Left lung (tissue), 14 donors: ENCODE measurements at places on chromosomes 1 and 21. TPM values are rescaled to one million over a fixed set of nuclear protein-coding genes. Genes with fewer than 3 reads are reported as not detected.
A peak's percentile ranks its signal among the peaks of the same experiment; 100 is the strongest.

- no peak for DNase-seq
These were observed 4.1 kb upstream of the TOE1 start for GRCh38 chr1:45335855-45336324.

- DNase-seq, result no peak
These were observed 15.5 kb downstream of the CLIC6 start for GRCh38 chr21:34684174-34684876.

DNA sequence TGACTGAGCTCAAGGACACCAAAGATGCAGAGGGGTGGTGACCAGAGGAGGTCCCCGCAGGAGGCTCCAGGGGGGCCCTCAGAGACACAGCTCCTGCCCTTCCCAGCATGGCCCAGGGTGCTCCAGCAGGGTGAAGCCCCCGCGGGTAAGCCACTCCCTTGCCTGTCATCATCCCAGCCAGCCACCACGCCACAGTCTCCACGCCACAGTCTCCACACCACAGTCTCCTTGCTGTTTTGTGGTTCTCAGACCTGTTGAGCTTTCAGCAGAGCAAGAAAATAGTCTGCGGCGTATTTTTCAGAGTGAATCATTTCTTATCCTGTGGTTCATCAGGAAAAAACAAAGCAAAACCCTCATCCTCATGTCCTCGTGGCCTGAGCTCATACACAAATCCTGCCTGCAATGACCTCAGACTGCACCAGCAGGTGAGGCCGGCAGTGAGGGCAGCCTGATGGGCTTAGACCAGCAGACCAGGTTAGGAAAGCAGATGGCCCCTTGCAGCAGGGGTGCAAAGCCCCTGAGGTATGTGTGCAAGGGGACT is 25.7 kb upstream of the ABCG1 start:
- no peak for DNase-seq

The RHBG gene
- not detected for total RNA-seq

The CAPN9 gene
- total RNA-seq, result 5.0 TPM

GRCh38 chr1:3355894-3356826 is 98.3 kb upstream of the ARHGEF16 start:
- no peak for DNase-seq

The CLCA4 gene
- total RNA-seq, result not detected

The AIRE gene
- 0.06 TPM for total RNA-seq

The ATP6V1G3 gene
- total RNA-seq, result not detected

The LIN28A gene
- not detected for total RNA-seq

- peak; percentile 43 for DNase-seq
These were observed 214.1 kb upstream of the USP24 start for GRCh38 chr1:55428944-55429931.

The EXO1 gene
- 4.0 TPM for total RNA-seq

The SH2D1B gene
- 0.68 TPM for total RNA-seq

The SLC66A1 gene
- total RNA-seq, result 21.1 TPM

DNA sequence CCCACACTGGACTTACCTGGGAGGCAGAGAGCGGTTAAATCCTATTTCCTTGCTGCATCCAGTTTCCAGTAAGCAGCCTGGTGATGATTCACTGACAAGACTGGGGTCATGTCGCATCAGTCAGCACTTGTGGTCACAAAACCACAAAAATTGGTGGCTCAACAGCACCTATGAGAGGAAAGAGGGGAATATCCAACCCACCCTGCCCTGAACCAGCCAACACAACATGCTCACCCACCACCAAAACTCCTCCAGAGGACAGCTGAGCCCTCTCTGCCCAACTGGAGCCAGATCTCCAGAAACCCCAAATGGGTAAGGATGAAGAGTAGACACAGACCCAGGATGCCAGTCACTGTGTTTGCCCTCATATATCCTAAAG is 64.0 kb downstream of the CD46 start:
- no peak for DNase-seq

The DAB1 gene
- total RNA-seq, result 0.79 TPM

DNA sequence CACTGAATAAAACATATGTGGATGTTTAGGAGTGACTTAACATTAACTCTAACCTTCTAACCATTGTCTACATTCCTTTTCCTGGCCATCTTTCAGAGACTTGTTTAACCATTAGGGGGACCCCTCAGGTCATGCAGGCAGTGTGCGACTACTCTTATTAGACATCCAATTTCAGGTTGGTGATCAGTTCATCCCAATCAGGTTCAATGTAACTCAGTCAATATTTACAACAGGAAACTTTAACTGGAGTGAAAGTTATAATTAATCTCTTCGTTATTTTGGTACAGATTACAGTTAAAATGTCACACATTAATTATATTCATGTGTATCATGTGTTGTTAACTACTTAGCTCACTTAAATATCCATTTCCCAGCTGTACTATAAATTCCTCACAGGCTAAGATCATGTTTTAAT is 68.8 kb upstream of the RGS1 start:
- no peak for DNase-seq

The AMPD1 gene
- total RNA-seq, result not detected

The SGIP1 gene
- 7.1 TPM for total RNA-seq

The C1orf167 gene
- 5.7 TPM for total RNA-seq

- DNase-seq, result no peak
These were observed 7.6 kb upstream of the SNX27 start for GRCh38 chr1:151604291-151604690.

DNA sequence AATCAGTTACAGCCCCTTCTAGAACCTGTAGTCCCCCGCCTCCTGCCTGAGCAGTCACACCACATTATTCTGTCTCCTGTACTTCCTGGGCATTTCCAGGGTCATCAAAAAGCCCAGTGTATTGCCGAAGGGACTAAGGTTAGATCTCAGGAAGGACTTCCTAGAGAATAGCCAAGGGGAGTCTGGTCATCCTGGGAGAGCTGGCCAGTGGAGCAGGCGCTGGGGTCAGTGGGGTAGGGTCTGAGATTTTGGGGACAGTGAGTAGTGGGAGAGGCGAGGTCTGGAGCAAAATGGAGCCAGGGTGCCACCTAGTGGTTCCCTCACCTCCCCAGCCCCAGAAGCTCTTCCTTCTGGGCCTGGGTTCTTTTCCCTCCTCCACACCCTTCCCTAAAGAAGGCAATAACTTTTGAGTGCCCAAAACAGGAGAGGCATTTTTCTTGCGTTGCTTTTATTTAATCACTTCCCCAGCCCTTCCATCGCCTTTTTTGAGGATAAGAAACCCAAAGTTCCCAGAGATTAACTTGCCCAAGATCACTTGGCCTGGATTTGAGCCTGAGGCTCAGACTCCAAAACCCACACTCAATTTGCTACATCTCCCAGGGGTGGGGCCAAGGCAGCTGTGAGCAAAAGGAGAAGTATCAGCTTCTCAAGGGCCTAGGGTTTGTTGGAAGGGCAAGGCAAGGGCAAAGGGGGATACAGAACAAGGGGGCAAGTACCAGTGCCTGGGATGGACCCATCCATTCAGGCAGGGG is 7.3 kb upstream of the PMVK start:
- DNase-seq, result no peak

GRCh38 chr21:38219049-38219628 is 37.7 kb upstream of the KCNJ15 start:
- peak; percentile 81 for DNase-seq

The IGSF5 gene
- total RNA-seq, result not detected

DNA sequence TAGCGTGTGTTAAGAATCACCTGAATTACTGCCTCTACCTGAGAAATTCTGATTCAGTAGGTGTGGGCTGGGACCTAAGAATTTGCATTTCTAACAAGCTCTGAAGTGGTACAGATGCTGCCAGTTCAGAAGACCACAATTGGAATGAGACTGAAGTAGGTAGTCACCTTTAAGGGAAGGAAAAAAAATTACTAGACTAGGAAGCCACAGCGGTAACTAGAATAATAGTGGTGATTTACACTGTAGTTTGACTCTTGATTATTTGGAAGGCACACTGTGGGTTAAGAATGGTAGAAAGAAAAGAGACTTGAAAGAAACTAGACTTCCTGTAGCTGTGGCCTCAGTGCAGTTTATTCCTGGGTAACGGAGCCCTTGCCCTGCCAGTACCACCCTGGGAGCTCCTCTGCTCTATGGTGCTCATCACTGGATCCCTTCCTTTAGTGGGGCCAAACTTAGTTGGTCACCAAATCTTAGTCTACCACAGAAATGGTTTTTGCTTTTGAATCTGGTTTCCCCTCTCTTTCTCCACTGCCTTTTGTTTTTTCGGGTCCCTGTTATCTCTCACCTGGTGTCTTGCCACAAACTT is 43.6 kb downstream of the ARID1A start:
- no peak for DNase-seq

The MTMR11 gene
- 18.0 TPM for total RNA-seq

The TPTE gene
- total RNA-seq, result not detected

DNA sequence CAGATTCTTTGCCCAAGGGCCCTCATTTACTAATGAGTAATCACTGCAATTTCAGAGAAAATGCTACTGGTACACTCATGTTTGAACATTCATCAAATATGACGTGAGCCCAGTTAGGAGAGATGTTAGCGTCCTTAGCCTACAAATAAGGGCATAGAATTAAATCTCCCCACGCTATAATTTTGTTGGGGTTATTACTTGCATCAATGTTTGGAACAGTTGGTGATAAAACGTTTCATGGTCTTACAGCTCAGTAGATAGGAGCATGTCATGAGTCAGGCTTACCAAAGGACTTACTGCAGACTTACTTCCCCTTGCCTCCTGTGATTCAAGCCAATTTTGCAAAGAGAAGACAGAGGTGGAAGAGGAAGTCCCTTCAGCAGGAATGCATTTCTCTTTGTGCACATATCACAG is 304.0 kb downstream of the KIF26B start:
- DNase-seq, result no peak

DNA sequence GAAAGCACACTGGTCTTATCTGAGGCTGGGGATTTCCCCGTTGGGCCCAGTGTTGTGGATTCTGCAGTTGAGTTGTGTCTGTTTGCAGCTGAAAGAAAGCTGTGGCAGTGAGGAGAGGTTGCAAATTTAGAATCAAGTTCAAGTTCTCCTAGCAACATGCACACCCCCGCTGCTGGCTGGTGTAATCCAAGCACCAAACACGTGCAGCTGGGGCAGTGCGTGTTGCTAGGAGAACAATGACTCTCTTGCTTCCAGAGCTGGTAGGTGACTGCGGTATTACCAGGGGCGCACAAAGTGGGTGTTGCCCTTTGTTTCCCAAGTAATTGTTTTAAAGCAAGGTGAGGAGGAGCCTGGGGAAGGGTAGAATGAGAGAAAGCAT is 91.5 kb downstream of the IER5 start:
- DNase-seq, result no peak

DNA sequence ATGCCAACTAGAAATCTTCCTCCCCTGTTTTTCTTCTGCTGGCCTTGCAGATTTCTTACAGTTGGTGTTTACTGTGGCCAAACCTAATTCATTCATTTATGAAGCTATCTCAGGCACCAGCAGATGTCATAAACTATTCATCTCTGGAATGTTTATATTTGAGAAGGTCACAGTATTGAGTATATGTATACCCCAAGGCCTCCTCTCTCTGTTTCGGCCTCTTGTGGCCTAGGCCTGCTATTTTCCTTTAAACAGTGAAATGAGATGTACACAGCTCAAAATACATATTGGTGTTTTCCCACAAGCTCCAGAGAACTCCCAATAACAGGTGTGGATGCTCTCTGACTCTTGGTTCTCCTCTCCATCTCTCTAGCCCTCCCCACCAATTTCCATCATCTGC is 520.7 kb upstream of the CAMK1G start:
- no peak for DNase-seq
